ENCODE measurements at places on chromosomes 1 and 21.

DNA sequence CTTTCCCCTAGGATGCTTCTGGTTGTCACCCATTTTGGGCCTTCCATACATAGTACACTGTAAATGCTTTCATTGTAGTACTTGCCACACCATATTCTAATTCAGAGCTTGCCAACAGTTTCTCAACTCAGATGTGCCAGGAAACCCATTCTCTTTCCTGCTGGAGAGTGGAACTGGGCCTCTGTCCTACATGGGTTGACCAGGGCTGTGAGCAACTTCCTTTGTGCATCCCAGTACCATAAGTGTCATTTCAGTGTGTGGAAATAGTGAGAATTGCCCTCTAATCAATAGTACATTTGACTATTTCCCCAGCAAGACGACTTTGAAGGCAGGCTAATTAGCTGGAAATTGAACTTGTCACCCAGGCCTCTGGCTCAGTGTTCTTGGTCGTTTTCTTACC, 74.8 kb downstream of the MTR start:
- DNase-seq: no peak

DNA sequence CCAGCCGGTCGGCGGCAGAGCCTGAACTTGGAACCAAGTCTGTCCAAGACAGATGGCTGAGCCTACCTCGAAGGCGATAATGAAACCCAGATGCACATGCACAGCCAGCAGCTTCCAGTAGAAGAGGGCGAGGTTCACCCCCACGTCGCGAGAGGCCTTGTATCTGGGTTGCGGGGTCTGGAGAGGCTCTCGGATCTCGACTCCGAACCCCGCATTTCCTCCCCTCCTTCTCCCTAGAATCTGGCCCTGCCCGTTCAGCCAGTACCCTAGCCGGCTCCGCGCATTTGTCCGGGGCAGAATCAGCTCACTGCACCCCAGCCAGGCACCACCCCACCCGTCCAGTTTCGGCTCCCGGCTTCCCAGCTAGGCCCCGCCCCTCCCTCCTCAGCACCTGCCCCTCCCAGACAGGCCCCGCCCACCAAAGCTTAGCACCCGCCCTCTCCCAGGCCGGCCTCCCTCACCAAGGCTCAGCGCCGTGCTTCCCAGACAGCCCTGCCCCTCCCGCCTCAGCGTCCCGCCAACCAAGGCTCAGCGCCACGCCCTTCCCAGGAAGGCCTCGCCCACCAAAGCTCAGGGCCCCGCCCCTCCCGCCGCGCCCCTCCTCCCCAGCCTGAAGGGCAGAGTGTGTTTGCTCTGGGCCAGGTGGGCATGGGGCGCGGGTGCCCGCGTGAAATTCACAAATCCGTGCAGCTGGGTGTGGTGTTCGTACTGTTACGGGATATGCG, 4.8 kb upstream of the ARHGEF19 start:
- peak; percentile 89 for DNase-seq

GRCh38 chr21:45303091-45303615, 15.5 kb upstream of the POFUT2 start:
- no peak for DNase-seq

GRCh38 chr1:222326710-222327036, 221.2 kb downstream of the HHIPL2 start:
- no peak for DNase-seq

GRCh38 chr1:100187912-100188311, 9.9 kb upstream of the LRRC39 start:
- peak; percentile 26 for DNase-seq

GRCh38 chr1:113194846-113195830, 122.1 kb downstream of the LRIG2 start:
- no peak for DNase-seq

- DNase-seq: no peak
Observed at GRCh38 chr1:112457955-112458354, 50.8 kb upstream of the WNT2B start.

- no peak for DNase-seq
Observed at GRCh38 chr21:38806942-38807284, 1.2 kb downstream of the ETS2 start.

DNA sequence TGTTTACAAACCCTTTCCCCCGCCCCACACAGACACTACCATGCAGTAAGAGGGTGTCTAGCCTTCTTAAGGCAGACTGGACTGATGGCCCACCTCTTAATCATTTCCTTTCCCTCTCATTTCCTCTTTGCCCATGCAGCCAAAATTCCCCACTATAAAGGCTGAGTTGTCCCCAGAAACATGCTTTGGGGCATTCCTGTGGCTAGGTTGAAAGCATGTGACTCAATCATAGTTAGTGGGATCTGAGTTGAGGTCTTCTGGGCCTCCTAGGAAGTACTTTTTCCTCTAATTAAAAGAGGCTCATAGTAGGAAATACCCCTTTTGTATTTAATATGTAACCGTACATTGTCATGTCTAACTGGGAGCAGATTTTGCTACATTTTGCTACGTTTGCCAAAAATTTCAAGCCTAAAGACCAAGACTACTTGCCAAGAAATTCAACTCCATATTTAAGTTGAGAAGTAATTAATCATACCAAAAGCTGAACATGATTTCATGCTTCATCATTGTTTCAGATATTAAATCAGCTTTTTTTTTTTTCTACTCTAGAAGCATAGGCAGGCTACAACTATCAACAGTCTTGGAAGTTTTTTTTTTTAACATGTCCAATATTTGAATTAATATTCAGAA, 174.7 kb downstream of the ADGRL4 start:
- peak; percentile 80 for DNase-seq

Measured in skeletal muscle cell (primary cell).